Cardiac atrium fibroblast (primary cell): ENCODE measurements at places on chromosomes 3 and 15. TPM values are rescaled to one million over a fixed set of nuclear protein-coding genes. Genes with fewer than 3 reads are reported as not detected.

The ZNF660 gene
- total RNA-seq: 0.32 and 0.90 TPM in 2 replicates

The GCHFR gene
- total RNA-seq: 1.3 and 11.2 TPM in 2 replicates

The MST1R gene
- total RNA-seq: not detected in 2 replicates

The GRM7 gene
- total RNA-seq: not detected in 2 replicates

The ITPKA gene
- total RNA-seq: 0.49 TPM in 1 of 2 replicates, not detected in the other

The SLC12A1 gene
- not detected in 2 replicates for total RNA-seq

The LSAMP gene
- total RNA-seq: 0.16 and 0.18 TPM in 2 replicates

The C3orf20 gene
- total RNA-seq: not detected in 2 replicates

The RASGRP1 gene
- 0.18 and 1.8 TPM in 2 replicates for total RNA-seq

The KBTBD12 gene
- total RNA-seq: not detected in 2 replicates

The P2RY14 gene
- not detected in 2 replicates for total RNA-seq

The CIP2A gene
- total RNA-seq: 6.6 and 6.9 TPM in 2 replicates
